GM03348 (cell line): ENCODE measurements at places on chromosomes 16 and 17.
A peak's percentile ranks its signal among the peaks of the same experiment; 100 is the strongest.

- DNase-seq, result no peak
These were observed 17.3 kb downstream of the ARHGAP44 start for GRCh38 chr17:12806630-12807029.

DNA sequence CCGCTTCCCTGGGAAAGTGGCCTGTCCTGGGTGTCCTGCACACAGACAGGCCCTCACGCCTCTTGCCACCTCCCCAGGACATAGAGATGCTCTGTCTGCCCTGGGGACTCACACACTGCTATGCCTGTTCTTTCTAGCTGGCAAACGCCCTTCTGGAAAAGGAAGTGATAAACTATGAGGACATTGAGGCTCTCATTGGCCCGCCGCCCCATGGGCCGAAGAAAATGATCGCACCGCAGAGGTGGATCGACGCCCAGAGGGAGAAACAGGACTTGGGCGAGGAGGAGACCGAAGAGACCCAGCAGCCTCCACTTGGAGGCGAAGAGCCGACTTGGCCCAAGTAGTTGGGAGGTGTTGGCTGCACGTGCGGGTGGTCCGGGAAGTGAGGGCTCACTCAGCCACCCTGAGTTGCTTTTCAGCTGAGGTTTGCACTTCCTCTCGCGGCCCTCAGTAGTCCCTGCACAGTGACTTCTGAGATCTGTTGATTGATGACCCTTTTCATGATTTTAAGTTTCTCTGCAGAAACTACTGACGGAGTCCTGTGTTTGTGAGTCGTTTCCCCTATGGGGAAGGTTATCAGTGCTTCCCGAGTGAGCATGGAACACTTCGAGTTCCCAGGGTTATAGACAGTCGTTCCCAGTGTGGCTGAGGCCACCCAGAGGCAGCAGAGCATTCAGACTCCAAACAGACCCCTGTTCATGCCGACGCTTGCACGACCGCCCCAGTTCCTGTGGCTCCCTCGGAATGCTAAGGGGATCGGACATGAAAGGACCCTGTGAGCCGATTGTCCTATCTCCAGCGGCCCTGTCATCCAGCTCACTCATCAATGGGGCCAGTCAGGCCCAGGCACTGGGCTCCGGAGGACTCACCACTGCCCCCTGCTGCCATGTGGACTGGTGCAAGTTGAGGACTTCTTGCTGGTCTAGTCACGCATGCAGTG lies 3.5 kb upstream of the RPL13 start:
- DNase-seq, result peak; percentile 79

DNA sequence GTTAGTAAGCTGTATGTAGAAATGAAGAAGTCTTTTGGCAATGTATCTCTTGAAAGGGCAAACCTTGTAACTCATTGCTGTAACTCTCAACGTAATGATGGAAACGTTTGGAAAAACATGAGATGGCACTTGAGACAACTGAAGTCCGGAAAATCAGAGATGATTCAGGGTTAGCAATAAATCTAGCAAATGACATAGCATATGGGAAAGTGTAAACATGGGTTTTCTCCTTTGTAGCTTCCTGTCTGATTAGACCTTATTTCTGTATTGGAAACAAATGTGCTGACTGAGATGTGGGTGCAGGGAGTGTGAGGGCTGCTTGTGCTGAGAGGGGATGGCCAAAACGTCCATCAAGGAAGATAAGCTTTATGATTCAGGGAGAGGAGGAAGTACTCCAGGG lies 110.7 kb upstream of the FAM20A start:
- no peak for DNase-seq

DNA sequence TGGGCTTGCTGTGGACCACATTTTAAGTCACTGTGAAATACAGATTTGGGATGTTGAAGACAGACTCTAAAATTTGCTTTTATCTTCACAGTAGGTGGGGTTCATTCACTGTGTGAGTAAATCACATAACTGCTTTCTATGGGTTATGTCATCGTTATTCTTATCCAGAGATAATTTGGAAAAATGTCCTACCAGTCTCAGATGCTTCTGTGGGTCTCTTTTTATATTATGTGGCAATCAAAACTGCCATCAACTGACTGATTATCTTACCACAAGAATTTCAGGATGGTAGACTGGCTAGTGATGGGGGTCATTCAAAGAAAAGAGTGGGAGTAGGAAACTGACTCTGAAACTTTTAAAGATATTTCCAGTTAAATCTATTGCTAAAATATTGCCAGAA lies 3.1 kb downstream of the HSBP1 start:
- peak; percentile 52 for DNase-seq

DNA sequence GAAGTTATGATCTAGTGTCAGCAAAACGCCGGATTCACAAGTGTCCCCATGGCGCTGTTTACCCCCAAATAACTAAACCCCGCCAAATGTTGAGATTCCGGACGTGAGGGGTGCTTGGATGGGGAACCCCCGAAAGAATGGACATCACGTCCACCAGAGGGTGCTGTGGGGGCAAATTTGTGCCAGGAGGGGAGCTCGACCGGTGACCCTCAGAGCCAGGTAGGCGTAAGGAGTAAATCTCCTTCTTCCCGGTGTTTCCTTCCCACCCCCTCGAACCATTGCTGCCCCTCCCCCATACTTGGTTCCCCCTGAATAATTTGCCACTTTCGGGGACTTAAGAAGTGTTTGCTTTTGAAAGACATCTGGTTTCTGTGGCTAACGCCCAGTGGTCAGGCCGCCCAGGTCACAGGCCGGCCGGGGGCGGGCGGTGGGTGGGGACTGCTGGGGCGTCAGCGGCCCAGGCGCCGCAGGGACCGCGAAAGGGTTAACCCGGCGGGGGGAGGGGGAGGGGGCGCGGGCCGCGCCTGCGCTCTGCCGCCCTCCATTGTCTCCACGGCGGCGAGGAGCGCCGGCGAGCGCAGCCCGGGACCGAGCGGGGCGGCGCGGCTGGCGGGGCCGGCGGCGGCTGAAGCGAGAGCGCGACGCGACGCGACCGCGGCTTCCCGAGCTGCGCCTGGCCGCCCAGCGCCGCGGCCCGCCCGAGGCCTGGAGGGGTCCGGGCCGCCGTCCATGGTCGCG lies at the start of gene ZNRF1:
ZNRF1 (plus strand) TSS at position 544 of the 738 bp plus-strand sequence. CDS start 648 bp downstream, outside the sequence.
- peak; percentile 97 for DNase-seq

GRCh38 chr16:83517398-83517797 lies 290.4 kb upstream of the HSBP1 start:
- DNase-seq, result no peak
